ENCODE measurements at places on chromosomes 12 and 14.
A peak's percentile ranks its signal among the peaks of the same experiment; 100 is the strongest.

- DNase-seq = no peak
Measured at GRCh38 chr14:55976655-55977054, 141.6 kb upstream of the PELI2 start.

DNA sequence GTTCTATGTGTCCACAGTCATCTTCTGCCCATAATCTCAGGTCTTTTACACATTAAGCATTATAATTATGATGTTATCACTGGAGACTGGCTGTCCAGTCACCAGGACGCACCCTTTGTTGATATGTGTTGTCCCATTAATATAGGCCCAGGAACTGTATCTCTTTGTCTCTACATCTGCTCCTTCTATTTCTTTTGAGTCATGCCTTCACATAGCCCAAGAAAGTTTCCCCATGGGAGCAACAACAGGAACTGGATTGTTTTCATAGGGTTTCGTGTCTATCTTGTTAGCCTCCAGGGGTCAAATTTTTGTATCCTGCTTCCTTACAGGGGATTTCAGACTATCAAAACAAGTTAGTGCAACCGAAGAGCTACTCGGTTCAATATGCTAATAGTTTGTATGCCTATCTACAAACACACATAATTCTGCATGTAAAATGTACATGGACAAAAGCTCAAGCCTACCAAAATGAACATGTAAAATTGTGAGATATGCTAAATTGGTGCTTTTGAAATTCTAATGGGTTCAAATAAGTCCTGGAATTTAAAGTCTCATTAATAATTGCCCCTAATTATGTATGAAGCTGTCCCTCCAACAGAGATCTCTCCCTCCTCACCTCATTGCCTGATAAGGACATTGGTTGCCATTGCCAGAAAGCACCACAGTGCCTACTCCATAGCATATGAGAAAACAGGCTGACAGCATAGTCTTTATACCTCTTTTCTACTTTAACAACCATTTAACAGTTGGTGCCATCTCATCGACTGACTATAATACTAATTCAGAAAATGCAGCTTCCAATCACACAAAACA is 99.8 kb upstream of the DIO2 start:
- no peak for DNase-seq

- peak; percentile 44 for DNase-seq
Measured at GRCh38 chr14:25121337-25122129, 71.6 kb upstream of the STXBP6 start.

- no peak for DNase-seq
Measured at GRCh38 chr12:72024613-72025012, 86.0 kb downstream of the TPH2 start.

DNA sequence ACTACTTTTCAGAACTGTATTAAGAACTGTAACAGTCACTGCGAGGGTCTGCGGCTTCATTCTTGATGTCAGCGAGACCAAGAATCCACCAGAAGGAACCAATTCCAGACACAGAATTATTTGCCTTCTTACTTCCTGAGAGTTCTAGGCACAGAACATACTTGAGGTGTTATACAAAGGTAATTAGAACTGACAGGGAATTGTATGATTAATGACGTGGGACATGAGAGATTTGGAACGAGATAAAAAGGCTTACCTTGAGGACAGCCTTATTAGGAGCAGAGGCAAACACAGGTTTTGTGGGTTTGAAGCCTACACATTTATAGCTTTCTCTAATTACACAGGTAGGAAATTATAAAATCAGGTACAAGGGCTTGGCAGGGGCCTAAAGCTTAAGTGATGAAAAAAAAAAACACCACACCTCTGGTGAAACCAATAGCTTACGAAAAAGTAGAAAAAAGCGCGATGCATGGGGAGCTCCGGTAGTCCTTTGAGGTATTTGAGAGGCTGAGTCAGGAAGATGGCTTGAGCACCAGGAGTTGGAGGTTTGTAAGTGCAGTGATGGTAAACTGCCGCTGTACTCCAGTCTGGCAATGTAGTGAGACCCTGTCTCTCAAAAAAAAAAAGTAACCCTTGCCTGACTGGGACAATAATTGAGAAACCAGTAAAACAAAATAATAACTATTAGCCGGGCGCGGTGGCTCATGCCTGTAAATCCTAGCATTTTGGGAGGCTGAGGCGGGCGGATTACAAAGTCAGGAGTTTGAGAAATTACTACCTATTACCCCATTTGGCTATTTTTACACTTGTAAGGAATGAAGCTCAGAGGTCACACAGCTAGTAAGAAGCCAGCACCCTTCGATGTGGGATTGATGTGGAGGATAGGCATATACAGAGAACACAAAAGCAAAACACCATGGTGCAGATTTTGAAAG is 795 bp upstream of the ACOT2 start:
- DNase-seq = no peak

- no peak for DNase-seq
Measured at GRCh38 chr12:132330549-132330881, 1.1 kb upstream of the GALNT9 start.

GRCh38 chr14:47208434-47208833 is 467.0 kb downstream of the MDGA2 start:
- DNase-seq = no peak

DNA sequence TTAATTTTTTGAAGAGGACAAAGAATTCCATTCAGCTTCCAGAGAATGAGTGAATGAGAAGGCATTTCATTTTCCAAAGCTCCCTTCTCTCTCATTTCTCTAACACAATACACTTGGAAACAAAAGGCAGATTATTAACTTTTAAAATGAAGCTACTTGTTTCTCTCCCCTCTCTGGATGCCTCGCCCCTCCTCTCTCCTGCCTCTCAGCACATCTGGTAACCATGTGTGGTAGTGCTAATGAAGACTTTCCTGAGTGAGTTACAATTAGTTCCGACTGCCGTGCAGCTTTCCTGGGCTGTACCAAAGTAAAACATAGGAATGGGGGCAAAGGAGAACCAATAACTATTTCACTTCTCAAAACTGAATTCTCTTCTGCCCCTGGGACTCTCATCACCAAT is 84.7 kb upstream of the SOX5 start:
- DNase-seq = no peak

GRCh38 chr12:104602406-104602805 is 145.7 kb downstream of the CHST11 start:
- no peak for DNase-seq

GRCh38 chr14:23381871-23382270 is 5.0 kb downstream of the CMTM5 start:
- DNase-seq = no peak

DNA sequence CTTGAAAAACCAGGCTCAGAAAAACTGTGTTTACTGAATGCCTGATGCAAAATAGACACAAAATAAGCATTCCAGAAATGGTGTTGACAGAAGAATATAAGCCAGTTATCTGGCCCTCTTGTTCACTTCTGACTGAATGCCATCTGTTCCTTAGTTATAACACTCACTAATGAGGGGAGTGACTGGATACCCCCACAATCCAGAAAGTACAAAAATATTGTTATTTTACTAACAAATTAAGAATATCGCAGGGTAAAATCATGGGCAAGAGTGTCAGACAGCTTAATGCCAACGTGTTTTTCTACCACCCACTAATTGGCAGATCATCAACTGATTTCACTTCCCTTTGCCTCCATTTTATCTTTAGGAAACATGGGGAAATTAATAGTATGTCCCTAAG is 477.3 kb upstream of the FLRT2 start:
- DNase-seq = no peak

DNA sequence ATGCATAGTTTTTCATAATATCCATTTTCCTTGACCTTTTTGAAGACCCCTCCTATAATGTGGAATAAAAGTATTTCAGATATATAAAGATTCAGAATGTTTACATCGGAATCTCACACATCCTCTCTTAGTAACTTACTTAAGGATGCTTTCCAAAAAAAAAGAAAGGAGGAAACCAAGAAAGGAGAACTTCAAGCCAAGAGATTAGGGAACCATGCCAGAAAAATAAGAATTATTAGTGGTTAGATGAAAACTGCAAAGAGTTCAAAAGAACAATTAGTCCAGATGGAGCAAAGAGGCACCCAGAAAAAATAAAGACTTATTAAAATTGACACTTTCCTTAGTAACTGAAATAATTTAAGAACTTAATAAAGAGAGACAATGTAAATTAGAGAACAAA is 179.2 kb downstream of the DUSP6 start:
- no peak for DNase-seq

DNA sequence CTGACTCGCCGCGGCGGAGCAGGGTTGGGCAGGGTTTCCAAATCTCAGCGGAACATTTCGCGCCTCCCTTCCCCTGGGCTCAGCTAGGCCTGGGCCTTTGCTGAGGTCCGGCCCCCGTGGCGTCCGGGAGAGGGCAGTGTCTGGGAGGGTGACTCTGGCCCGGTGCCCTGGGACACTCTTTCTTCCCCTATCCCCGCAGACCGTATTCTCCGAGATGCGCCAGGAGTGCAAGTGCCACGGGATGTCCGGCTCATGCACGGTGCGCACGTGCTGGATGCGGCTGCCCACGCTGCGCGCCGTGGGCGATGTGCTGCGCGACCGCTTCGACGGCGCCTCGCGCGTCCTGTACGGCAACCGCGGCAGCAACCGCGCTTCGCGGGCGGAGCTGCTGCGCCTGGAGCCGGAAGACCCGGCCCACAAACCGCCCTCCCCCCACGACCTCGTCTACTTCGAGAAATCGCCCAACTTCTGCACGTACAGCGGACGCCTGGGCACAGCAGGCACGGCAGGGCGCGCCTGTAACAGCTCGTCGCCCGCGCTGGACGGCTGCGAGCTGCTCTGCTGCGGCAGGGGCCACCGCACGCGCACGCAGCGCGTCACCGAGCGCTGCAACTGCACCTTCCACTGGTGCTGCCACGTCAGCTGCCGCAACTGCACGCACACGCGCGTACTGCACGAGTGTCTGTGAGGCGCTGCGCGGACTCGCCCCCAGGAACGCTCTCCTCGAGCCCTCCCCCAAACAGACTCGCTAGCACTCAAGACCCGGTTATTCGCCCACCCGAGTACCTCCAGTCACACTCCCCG is 3.0 kb downstream of the WNT1 start:
- no peak for DNase-seq

DNA sequence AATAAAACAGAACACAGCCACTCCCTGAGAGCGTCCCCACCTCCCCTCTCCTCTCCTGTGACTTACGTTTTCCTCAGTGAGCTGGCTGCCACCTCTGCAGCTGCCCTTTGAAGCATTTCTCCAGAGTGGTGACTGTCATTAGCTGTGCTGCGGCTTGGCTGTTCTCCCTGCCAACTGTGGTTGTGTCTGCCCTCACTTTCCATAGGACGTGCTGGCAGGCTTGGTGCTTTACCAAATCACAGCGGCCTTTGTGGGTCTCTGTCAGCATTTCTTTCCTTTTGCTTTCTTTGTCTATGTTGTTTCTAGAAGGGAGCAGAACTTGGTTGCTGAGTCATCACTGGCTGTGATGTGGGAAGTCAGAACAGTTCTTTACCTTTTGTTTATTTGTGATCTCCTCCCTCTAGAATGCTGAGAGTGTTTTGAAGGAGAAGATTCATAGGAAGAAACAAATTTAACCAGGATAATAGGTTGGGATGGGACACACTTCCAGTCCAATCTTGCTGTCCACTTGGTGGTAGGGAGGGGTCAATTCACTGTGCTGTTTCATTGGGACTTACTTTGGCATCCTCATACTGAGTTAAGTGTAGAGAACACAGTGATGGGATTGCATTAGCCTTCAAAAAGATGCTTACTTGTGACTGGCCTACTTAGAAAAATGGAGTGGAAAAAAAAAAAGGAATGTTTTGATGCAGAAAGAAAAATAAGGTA is 88.2 kb downstream of the TMX1 start:
- DNase-seq = peak; percentile 40

DNA sequence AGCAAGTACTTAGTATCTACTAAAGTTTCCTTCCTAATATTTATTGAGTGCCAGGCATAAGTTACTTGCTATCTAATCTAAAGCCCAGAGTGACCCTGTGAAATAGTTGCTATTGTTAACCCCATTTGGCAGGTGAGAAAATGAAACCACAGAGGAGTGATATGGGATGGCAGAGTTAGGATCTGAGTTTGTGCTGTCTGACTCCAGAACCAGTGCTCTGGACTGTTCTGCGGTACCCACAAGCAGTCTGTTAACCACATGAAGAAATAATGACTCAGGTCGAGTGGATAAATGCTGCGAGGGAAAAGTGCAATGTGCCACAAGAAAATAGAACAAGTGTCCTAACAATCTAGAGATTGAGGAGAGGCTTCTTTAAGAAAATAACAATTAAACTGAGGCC is 60.7 kb upstream of the GZMB start:
- DNase-seq = no peak

GRCh38 chr14:97224016-97224415 is 426.8 kb downstream of the VRK1 start:
- DNase-seq = no peak

- DNase-seq = no peak
Measured at GRCh38 chr14:100673085-100673806, 53.4 kb upstream of the DLK1 start.

GRCh38 chr14:20681348-20682126 is 2.8 kb upstream of the RNASE4 start:
- DNase-seq = peak; percentile 77

GRCh38 chr12:93624595-93625294 is 52.3 kb downstream of the SOCS2 start:
- peak; percentile 99 for DNase-seq

DNA sequence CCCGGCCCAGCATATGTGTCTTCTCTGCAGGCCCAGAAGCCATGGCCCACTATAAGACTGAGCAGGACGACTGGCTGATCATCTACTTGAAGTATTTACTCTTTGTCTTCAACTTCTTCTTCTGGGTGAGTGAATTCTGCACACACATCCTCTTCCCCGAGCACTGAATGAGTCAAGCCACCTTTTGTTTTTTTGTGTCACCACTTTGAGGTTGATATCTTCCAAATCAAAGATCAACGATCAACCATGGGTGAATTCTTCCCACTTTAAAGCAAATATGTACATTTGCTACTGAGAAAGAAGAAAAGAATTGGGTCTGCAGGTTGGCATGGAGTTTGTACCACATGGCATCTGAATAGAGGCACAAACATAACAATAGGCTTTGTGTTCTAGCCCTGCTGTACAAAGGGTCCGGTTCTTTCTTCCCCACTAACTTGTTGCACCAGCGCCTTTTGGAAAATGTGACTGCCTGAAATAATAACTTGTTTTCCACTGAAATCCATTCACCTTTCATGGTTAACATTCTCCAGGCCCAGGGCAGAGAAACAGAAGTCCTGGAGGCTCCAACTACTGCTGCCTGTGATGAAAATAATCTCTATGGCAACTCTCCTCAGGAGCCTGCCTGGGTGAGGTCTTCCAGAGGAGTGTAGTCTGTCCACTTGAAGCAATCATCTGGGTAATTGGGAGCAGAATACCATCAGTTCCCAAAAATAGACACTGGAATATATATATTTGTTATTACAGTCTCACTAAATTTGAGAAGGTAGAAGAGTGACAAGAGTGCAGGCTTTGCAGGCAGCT is 27.6 kb downstream of the TSPAN11 start:
- DNase-seq = no peak

DNA sequence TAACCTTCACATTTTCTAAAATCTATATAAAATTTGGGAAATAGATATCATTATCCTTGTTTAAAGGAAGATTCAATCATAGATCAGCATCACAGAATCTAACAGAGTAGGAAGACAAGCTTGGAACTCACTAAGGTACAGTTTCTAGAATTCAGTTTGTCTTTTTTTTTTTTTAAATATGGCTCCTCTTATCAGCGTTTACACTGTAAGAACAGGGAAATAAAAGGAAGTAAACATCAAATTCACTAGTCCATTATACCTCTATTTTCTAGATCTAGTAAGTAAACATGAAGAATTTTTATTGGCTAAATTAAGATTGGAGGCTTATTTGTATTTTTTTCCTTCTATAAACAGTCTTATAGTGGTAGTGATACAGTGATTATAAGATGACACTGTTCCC is 144.9 kb downstream of the LRIG3 start:
- no peak for DNase-seq

GRCh38 chr12:49188201-49188915 is 522 bp downstream of the TUBA1A start:
- DNase-seq = peak; percentile 64

Data from A172 (cell line).